ENCODE measurements at places on chromosomes 3 and 15.

- peak; percentile 89 for DNase-seq
Measured at GRCh38 chr15:60649845-60650548, 171.1 kb upstream of the ICE2 start.

DNA sequence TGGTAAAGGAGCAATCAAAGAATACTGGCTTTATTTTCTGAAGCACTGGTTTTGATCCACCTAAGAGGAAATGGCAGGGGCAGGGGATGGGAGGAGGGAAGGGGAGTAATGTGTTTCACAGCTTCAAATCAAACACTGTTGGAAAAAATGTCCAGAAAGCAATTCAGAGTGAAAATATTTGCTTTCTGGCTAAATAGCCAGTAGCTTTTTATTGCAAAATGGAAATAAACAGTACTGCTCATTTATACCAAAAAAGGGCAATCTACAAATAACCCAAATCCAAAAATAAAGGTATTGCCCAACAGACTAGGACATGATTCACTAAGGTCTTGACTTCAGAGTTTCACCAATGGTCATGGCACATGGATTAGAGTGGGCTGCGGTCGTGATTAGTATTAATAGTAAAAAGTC lies 279.3 kb upstream of the THBS1 start:
- no peak for DNase-seq

DNA sequence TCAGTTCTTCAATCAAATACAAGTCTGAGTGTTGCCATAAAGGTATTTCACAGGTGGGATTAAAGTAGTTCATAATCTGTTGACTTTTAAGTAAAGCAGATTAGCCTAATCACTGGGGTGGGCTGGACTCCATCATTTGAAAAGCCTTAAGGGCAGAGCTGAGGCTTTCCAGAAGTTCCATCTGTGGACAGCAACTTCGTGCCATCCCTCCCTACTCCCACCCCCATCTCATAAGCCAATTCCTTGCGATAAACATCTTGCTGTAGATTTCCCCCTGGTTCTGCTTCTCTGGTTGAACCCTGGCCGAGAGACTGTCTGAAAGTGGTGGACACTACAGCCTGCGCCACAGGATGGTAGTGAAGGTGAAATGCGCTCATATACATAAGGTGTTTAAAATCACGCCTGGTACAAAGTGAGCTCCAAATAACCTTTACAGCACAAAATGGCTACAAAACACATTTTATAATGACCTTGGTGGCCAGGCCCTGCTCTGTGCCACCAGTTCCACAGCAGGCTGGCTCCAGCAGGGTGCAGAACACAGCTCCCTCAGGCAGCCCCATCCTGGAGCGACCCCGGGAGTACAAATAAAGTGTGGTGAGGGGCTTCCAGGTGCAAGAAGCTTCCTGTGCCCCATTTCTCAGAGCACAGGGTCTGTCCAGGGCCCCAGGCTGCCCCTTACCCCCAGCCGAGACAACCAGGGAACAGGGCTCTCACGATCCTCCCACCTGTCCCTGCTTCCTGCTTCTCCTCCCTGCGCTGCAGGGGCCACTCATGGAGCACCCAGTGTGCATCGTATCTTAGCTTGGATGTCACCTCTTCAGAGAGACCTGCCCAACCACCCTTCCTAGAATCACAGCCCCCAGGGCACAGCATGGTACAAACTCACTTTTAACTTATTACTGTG lies 25.8 kb upstream of the GATA2 start:
- no peak for DNase-seq

- no peak for DNase-seq
Measured at GRCh38 chr3:115655761-115656282, 32.5 kb downstream of the GAP43 start.

GRCh38 chr3:179882292-179882691 lies 154.4 kb downstream of the PEX5L start:
- no peak for DNase-seq

DNA sequence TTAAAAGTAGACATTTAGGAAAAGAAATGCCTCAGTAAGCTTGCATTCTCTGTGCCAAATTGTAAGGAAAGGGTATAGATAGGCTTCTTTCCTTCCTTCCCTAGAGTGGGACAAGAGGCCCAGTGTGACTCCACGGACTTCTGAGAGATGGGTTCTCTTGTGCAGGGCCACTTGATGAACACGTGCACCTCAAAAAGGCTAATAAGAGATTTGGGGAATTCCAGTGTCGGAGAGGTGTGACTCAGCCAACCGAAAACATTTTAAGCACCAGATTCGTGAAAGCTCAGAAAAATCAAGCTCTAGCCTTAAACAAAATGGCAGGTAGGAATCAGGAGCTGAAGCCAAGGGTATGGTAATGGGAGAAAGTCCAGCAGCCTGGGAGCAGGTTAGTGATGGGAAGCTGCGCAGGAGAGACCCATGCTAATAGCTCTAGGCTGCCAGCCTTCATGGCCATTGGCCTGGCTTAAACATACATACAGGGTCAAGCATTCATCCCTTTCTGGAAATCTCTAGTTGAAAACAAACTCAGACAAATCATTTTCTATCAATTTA lies 56.2 kb downstream of the SV2B start:
- no peak for DNase-seq

- peak; percentile 74 for DNase-seq
Measured at GRCh38 chr15:70512772-70513362, 250.5 kb downstream of the UACA start.

DNA sequence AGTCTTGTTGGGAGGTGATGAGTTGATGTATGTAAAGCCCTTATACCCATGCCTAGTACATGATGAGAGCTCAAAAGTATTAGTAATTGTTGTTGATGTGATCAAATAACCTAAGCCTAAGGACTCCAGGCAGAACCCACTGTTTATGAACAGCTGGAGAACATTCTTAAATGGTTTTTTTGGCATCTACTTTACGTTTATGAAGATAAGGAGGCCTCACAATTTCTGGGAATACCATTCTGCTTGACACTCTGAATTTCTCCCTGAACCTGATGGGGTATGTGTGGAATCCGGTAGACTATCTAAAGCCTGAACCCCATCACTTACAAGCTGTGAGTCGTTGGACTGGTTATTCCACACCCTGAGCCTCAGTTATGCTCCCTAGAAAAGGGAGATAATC lies 244.6 kb upstream of the WNT5A start:
- no peak for DNase-seq

DNA sequence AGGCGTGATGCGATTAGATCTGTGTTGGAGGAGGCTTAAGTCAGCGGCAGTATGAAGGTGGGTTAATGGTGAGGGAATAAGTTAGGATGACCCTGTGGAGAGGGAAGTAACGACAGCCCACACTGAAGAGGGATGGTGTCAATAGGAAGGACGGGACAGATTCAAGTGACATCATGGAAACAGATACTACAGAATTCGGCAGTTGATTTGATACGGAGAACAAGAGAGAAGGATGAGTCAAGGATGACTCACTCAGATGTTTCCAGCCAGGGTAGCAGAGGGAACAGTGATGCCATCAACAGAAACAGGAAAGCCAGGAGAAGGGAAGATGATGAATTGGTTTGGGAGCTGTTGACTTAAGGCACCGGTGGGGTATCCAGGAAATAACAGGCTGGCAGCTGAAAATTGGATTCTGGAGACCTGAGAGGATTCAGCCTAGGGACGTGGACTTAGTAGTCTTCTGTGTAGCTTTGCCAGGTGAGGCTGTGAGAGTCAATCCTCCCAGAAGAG lies 38.0 kb downstream of the SHC4 start:
- no peak for DNase-seq

- no peak for DNase-seq
Measured at GRCh38 chr15:76366714-76367113, 30.1 kb downstream of the ISL2 start.

DNA sequence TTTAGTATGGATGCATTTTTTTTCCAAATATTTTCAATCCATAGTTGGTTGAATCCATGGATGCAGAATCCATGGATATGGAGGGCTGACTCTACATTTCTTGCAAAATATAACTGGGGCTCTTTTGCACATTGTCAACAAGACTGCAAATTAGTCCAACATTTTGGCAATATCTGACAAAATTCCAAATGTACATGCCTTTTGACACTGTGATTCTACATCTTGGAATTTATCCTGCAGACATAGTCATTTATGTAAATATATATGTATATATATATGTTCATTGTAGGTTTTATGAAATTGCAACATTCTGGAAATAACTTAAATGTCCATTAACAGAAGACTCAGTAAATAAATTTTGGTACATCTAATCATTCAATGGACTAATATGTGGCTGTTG lies 203.0 kb downstream of the THRB start:
- no peak for DNase-seq

DNA sequence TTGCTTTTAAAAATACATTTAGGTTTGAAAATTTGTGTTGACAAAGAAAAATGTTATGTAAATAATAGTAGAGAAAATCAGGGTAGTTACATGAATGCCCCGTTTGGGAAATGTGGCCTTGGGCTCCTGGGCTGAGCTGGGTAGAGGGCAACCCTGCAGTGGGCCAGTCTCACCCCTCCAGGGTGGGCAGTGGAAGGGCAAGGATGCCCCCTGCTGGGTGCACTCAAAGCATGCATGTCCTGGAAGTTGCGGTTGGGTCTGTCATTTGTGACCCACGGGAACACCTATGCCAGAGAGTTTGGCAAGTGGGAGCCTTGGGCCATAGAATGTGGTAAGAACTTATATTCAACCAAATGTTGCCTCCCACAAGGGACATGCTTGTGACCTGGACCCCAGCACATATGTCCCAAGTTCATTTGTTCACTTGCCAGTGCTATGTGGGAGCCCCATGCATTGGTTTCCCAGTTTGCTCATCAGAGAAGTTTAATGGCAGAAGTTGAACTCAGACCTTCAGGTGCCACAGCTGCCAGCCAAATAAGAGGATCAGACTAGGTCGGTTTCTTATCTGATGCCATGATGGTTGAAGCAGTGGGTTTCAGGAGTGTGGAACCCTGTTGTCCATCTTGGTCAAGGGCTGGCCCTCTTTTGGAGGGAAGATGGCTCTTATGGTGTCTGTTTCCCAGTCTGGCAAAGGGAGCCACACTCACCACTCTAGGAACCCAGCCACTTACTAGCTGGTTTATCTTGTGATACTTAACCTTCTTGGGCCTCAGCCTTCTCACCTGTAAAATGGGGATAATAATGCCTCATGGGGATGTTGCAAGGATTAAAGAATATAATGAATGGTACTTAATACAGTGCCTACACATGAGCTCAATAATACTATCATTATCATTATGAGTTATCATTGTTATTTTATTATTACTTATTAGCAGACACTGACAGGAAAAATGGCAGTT lies 2.5 kb upstream of the PLCB2 start:
- DNase-seq: peak; percentile 52

- no peak for DNase-seq
Measured at GRCh38 chr3:166285001-166285400, 447.8 kb upstream of the BCHE start.

GRCh38 chr3:170211668-170212067 lies 10.6 kb upstream of the PRKCI start:
- no peak for DNase-seq

GRCh38 chr3:184645336-184645735 lies 66.5 kb downstream of the MAGEF1 start:
- no peak for DNase-seq

DNA sequence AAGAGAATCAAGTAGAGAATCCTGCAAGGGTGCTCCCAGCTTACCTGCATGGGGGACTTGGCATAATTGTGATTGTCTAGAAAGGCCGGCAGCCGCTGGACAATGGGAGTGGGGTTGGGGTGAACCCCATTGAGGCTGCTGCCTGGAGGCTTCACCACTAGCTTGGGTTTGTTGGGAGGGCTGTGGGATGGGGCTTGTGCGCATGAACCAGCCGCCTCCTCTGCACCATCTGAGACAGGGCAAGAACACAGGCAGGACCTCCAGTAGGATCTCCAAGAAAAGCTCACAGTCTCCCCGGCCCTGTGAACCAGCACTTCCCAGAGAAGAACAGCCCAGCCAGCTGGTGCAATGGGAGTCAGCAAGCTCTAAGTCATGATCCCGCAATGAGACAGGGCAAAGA lies 39.8 kb downstream of the SEMA3G start:
- no peak for DNase-seq

GRCh38 chr3:182487143-182487542 lies 306.2 kb upstream of the ATP11B start:
- no peak for DNase-seq

GRCh38 chr3:78978037-78978436 lies 789.8 kb downstream of the ROBO1 start:
- DNase-seq: no peak

GRCh38 chr3:123256256-123256655 lies 54.5 kb downstream of the SEC22A start:
- DNase-seq: no peak

GRCh38 chr15:41970456-41970855 lies 1.9 kb downstream of the EHD4 start:
- no peak for DNase-seq

DNA sequence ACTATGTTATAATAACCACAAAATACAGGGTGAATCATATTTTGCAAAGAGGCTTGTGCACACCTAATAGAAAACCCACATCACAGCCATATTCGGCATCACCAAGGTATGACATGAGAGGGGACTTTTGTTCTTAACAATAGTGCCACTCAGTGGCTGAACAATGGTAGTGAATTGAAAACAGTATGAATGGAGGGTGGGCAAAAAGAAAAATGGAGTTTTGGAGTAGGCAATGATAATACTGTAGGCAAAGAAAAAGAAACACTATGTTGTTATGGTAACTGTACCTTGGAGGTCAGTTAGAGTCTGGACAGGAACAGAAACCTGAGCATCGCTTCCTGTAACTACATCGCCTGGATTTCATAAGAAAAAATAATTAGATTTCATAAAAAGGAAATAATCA lies 348.6 kb downstream of the PLCL2 start:
- DNase-seq: peak; percentile 64

GRCh38 chr15:41691471-41691870 lies 31.3 kb downstream of the MGA start:
- no peak for DNase-seq

- DNase-seq: no peak
Measured at GRCh38 chr15:62593681-62594399, 428.8 kb upstream of the C2CD4B start.

DNA sequence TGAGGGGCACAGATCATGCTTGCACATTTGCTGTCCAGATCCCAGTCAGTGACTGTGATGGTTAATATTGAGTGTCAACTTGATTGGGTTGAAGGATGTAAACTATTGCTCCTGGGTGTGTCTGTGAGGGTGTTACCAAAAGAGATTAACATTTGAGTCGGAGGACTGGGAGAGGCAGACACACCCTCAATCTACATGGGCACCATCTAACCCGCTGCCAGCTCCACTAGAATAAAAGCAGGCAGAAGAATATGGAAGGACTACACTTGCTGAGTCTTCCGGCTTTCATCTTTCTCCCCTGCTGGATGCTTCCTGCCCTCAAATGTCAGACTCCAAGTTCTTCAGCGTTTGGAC lies 5.1 kb downstream of the GP9 start:
- no peak for DNase-seq

GRCh38 chr3:194688200-194688740 lies 2.6 kb downstream of the FAM43A start:
- no peak for DNase-seq
